Osteocyte (in vitro differentiated cells): ENCODE measurements at places on chromosomes 5 and 9.

GRCh38 chr9:122360891-122361290 is 9.9 kb upstream of the PTGS1 start:
- DNase-seq: no peak

GRCh38 chr5:81336556-81336955 is 35.2 kb downstream of the ZCCHC9 start:
- no peak for DNase-seq

GRCh38 chr5:150217873-150218692 is 28.2 kb downstream of the SLC6A7 start:
- DNase-seq: peak; percentile 94

DNA sequence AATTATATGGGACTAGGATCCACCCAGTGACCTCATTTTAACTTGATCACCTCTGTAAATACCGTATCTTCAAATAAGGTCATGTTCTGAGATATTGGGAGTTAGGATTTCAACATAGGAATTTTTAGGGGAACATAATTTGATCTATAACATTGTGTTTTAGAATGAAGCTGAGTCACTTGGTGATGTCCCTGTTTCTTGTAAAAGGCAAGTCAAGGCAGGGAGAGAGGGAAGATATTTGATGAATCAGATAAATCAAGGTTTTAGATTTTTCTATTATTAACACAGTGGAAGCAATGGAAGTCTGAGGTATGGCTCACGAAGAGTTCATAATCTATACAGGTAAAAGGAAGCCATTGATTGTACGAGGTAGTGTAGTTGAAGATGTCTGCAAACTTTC is 11.8 kb upstream of the GPR151 start:
- no peak for DNase-seq

- DNase-seq: no peak
These were observed 161.9 kb downstream of the TRIO start for GRCh38 chr5:14305045-14305444.

GRCh38 chr9:27528076-27528885 is 1.3 kb downstream of the MOB3B start:
- peak; percentile 85 for DNase-seq

- DNase-seq: no peak
These were observed 37.6 kb upstream of the IPPK start for GRCh38 chr9:92707530-92707929.

- no peak for DNase-seq
These were observed 2.0 kb downstream of the LIFR start for GRCh38 chr5:38554403-38554802.

DNA sequence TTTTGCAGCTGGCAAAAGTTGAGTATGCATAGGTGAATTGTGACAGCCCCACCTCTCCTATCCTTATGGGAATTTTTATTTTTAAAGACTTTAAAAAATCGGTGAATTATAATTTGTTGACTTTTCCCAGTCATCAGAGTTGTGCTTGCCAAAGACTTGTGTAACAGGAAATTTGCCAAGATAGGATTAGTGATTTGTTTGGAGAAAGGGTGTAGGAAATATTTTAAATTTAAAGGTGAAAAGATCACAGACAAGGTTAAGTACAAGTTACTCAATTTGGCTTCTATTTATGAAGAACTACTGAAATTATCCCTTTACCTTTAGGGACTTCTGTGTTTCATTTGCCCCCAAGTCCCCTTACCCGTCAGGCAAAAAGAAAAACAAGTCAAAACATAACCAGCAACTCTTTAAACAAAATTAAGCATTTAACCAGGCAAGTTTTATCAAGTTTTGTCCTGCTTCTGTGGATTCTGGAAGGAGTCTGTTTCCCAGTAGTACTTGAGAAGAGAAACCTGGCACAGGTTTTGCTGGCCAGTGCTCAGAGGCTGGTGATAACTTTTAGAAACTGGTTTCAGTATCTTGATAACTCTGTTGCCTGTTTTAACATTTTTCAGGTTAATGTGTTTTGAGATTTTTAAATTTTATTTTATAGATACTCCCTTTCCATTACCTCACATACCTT is 285.4 kb downstream of the MAST4 start:
- DNase-seq: no peak

DNA sequence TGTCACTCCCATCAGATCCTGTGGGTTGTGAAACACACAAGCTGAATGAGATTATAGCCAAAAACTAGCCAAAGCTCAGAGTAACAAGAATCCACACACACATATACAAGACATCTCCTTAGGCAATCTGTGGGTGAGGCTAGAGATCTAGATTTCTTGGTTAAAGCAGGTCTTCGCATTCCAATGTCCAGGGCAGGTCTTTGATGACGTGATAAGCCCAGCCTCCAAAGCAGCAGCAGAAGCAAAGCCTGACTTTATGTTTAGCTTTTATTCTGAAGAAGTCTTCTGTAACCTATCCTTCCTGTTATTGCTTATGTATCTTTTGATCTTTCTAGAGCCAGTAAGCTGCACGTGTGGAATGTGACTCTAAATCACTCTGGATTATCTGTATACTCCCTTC is 199.1 kb upstream of the SLC30A5 start:
- DNase-seq: no peak

DNA sequence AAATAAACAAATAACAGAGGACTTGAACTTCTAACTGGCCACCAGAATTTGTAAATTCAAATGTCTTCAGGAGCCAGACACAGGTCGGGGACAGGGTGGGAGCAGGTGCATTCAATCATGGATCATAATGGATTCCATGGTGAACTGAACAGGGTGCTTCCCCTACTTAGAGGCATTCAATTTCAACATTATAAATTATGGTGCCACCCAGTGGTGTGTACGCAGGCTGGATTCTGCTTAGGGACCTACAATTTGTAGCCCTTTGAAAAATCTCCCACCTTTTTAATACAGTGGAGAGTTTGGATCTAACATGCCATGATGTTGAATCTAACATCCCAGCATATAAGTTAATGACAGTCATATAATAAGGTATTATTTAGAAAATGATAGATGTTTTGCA is 22.3 kb downstream of the KLF9 start:
- no peak for DNase-seq

- DNase-seq: no peak
These were observed 22.2 kb upstream of the GLDC start for GRCh38 chr9:6667633-6668280.

GRCh38 chr5:124668353-124669299 is 77.8 kb downstream of the ZNF608 start:
- DNase-seq: no peak

DNA sequence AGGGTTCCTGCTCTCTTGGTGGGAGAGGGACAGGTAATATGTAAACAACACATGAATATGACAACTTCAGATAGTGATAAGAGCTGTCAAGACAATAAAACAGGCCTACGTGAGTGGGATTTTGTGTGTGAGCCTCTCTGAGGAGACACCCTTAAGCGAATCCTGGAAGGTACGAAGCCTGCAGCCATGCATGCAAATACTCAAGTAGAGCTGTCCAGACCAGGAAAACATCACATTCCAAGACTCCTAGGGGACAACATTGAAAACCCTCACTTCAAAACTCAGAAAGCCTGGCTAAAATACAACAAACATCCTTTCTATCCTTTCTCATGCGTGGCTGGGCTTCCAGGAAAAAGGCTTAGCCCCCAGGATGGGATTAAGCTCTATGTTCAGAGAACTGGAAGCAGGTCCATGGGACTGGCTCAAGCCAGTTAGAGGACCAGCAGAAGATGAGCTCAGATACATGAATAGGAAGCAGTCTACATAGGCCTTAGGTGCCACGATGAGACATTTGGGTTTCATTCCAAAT is 124.8 kb upstream of the IQGAP2 start:
- no peak for DNase-seq

DNA sequence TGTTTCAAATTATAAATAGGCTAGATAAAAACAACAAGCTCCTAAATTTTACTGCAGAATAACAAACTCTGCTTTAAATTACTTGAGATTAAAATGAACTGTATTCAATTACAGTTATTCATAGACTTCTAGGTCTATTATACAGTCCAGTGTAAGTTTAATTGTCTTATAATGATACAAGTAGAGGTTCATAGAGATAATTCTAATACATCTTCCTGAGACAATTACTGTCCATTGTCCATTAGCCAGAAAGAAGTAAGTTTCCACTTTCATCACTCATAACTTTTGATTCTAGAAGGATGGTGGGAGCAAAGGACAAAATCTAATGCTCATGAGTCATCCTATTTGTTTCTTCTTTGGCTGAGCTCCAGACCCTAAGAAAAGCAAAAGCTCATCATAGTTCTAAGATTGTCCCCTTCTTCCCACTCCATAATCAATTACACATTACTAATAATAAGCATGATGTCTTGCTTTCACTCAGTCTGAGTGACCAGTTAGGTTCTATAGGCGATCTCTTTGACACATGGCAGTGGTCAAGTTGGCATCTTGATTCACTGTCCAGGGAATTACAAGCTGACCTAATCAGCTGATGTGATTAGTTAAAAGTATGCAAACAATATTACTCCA is 502.5 kb upstream of the IZUMO3 start:
- no peak for DNase-seq

DNA sequence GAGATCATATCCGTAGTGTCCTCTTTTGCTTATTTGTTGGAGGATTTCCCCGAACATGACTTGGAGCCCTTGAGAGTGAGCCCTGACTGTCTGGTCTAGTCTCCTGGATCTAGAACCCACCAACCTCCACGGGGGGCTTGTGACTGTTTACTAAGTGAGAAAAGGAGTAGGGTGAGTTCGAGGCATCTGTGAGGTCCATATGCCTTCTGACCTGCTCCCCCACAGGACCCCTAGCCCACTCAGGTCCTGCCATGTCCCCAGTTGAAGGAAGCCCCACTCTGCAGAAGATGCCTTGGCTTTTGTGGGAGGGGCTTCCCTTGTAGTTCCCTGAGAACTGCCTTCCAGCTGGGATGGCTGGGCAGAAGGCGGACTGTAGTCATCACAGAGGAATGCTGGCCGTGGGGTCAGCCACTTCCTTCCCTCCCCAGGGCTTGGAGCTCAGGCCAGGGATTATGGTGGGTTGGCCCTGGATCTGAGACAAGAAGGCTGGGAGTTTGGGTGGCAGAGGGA is 7.0 kb upstream of the IRF1 start:
- DNase-seq: peak; percentile 87

GRCh38 chr9:123382653-123383511 is 26.9 kb downstream of the CRB2 start:
- DNase-seq: no peak

DNA sequence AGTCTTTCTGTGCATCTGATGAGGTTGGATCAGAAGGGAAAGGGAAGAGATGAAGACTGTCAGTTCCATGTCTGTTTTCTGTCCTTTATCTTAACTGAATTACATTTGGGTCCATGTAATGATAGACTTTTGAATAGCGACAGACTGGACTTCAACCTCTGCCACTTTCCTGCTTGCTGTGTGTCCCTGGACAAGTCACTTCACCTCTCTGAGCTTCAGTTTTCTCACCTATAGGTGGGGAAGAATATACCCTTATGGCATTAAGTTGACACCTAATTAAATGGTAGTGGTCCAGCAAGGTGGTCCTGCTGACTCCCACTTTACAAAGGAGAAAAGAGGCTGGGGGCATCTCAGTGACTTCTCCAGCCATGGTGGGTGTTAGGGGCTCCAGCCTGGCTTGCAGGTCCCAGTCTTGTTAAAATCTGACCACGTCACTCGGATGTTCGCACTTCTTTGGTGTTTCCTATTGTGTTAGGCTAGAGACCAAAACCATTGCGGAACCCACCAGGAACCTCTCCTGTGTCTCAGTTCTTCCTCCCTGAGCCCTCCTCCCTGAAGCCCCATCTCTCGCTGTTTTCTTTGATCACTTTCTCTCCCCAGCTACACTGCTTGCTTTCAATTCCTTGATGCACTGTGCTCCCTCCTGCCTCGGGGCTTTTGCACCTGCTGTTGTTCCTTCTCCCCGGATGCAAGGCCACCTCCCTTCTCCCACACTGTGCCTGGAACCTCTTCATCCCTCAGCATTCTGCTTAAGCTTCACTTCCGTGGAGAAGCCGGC is 256.5 kb downstream of the NSG2 start:
- peak; percentile 71 for DNase-seq

- no peak for DNase-seq
These were observed 48.2 kb downstream of the TRIO start for GRCh38 chr5:14191325-14191724.

DNA sequence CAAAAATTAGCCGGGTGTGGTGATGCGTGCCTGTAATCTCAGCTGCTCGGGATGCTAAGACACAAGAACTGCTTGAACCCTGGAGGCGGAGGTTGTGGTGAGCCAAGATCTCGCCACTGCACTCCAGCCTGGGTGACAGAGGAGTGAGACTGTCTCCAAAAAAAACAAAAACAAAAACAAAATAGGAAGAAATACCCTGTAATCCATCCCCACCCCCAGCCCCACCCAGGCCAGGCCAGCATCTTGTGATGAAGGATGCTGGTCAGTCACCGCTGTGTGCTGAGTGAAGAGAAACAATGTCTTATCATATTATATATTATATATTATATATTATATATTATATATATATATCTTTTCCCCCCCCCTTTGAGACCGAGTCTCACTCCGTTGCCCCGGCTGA is 15.4 kb upstream of the CCIN start:
- DNase-seq: no peak

- no peak for DNase-seq
These were observed 319.3 kb upstream of the GRAMD2B start for GRCh38 chr5:126103868-126104267.

- no peak for DNase-seq
These were observed 197.1 kb downstream of the TTLL11 start for GRCh38 chr9:121895818-121896544.

- no peak for DNase-seq
These were observed 17.9 kb downstream of the COL27A1 start for GRCh38 chr9:114172981-114173833.

DNA sequence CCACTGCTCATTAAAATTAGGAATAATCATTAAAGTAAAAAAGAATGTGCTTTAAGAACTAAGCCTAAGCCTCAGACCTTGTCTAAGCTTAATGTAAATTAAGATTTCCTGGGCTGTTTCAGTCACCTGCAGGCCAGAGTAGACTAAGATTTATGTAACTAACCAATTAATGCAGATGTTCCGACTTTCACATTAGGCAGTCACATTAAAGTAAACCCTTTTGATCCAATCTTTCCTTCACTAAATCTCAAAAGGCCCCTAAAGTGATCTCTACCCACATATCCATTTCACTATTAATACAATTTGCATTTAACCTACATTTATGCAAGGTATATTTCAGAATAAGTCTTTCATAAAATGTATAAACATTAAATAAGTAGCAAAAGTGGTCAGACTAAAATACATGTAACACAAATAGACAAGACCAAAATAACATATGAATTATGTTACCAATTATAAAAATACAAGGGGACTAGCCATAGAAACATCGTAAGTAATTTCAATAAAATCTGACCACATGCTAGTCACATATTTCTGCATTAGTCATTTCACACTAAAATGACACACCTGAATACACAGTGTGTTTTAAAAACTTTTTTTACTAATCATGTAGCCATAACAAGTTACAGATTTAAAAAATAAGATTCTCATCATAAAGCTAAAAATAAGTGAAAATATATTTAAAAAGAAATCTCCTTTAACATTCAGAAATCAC is 7.7 kb downstream of the NR3C1 start:
- no peak for DNase-seq

DNA sequence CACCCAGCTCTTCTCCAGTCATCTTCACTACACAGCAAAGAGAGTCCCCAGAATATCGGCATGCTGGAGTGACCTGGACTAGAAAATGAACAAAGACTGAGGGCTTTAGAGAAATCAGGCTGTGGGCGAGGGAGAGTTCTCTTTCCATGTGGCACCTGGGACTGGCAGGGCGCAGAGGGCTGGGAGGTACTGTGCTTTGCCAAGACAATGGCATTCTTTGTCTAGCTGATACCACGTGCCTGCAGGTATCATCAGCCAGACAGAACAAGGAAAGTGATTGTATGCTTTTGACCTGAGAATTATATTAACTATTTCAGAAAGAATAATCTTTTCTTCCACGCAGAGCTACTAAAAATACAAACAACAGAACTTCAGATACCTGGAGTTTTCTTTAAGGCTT is 30.5 kb downstream of the DDX31 start:
- no peak for DNase-seq
